Stimulated activated CD4-positive, alpha-beta T cell treated with anti-CD3 and anti-CD28 coated beads, Interleukin-4, amount 100 ng/mL, for 1 hour (primary cell): ENCODE measurements at places on chromosomes 16 and 17.

- DNase-seq: no peak
Observed at GRCh38 chr16:46743232-46743719, 4.9 kb downstream of the MYLK3 start.

- DNase-seq: no peak
Observed at GRCh38 chr16:54655121-54655590, 275.5 kb upstream of the IRX5 start.

DNA sequence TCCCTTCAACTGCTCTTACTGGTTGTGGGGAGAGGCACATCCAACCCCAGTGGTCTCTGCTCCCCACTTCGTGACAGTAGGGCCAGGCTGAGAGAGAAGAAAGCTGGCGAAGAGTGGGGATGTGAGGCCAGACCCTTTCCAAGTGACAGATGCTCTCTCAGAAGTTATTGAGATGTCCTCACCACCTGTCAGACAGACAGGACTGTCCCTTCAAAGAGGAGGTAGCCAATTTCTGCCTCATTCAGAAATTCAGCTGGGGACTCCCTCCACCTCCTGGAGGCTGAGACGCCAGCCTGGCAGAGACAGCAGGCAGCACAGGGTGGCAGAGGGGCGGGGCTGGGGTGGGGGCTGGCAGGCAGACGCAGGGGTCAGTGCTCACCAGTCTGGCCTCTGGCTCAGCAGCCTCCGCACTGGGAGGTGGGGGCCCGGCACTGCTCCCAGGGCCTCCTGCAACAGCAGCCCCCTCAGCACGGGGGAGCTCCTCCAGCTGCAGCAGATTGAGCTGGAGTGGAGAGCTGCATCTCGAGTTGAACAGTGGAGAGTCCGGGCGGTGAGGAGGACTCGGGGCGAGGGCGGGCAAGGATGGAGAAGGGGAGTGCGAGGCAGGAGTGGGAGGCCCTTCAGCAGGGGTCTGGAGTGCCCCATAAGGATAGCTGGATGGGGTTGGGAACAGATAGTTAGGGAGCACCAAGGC, 9.2 kb downstream of the PER1 start:
- DNase-seq: no peak

DNA sequence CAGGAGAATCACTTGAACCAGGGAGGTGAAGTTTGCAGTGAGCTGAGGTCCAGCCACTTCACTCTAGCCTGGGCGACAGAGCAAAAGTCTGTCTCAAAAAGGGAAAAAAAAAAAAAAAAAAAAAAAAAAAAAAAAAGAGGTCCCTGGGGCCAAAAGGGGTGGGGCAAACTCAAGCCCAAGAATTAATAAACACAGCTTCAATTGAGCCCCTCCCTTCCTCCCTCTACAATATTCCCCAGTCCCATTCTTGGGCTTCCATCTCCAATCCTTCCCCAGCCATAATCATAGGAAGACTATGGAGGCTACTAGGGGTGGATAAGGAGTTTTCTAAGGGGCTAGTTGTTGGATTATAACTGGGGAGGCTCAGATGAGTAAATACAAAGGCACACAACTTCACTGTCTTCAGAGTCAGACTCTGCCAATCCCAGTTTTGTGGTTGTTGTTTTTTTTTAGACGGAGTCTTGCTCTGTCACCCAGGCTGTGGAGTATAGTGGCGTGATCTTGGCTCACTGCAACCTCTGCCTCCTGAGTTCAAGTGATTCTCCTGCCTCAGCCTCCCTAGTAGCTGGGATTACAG, 9.5 kb downstream of the CAVIN1 start:
- DNase-seq: no peak

- DNase-seq: no peak
Observed at GRCh38 chr16:57801809-57802340, 416 bp downstream of the KIFC3 start.

DNA sequence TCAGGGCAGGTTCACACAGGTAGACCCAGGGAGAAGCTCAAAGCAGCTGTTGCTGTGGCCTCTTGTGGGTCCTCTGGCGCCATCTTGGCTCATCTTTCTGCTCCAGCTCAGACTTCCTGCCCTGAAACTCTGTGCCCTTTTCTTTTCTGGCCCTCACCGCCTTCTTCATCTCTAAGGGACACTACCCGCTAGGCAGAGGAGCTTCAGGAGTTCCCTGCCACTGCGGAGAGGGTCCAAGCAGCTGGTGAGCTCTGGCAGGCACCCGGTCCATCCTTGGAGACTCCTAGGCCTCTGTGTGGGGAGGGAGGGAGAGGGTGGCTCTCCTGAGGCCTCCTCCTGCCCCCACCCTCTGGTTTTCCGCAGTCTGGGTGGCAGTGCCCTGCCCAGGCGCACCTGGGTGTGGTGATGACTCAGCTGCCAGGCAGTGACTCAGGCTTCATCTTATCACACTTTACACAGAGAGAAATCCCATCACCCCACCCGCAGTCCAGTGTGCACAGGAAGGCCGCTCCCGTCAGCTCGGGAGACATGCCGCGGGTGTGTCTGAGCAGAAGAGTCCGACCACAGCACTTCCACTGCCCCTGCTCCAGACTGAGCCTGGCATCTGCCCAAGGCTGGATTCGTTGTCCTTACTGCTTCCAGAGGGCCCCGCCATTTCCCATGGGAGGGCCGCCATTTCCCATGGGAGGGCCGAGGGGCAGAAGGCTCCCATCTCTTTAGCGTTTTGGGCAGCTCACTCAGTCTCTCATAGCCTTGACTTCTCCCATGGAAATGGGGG, 7.3 kb downstream of the NT5C start:
- DNase-seq: peak; percentile 67

DNA sequence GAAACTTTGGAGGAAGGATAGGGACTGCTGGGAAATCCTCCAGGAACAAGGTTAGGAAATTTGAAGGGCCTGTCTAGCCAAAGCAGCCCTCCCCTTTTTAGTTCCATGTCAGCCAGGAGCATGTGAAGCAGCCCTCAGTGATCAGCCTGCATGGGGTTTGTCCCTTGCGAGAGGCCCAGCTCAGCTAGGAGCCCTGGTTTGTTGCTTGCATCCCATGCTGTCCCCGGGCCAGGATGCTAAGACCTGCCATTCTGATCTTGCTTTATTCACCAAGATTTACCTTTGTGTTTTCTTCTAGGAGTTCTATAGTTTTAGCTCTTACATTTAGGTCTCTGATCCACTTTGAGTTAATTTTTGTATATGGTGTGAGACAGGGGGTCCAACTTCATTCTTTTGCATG, 27.6 kb downstream of the CLUAP1 start:
- no peak for DNase-seq

DNA sequence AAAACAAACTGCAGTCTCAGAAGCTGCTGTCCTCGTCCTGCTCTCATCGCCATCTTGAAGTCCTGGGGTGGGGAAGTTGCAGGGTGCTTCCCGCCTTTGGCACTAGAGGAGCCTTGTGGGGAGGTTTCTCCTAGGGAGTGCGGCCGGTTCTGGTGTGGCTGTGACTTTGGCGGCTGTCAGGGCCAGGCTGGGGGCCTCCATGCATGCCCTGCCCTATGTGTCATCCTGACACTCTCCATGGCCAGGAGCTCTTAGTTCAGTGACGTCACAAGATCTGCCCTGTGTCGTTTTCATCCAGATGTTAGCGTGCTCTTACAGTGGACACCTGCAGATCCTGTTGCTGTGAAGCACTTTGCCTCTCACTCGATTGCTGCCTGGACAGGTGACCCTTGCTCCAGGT, 49.6 kb downstream of the PLD6 start:
- DNase-seq: no peak

- no peak for DNase-seq
Observed at GRCh38 chr17:74080656-74081582, 122.6 kb upstream of the RPL38 start.

DNA sequence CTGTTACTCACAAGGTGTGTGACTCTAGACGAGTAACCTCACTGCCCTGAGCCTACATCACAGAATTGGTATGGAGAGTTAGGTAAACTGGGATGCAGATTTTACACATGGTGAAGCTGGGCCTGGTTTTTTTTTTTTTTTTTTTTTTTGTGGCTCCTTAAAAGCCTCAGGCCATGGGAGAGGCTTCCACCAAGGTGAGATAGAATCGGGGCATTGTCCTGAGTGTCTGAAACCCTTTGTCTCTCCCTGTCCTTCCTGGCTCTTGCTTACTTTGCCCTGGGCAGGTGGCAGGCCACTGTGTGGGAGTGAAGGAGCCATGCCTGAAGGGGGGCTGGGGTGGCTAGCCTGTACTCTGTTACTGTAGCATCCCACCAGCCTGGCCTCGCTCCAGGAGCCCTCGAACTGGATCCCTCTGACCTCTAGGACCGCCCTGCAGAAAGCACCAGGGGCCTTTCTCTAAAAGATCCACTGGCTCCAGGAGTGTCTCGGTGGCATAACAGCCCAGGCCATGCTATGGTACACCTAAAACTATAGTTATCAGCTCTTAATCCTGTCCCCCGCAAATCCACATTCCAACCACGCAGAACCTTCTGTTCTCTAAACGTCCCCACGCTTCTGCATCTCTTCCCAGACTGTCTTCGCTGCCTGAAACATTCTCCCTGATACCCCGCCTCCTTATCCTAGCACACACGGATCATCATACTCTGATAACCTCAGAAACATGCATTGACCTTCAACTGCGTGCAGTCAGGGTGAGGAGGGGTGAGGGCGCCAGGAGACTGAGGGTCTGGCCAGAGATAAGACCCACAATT, 1.7 kb upstream of the SLC13A2 start:
- no peak for DNase-seq

- no peak for DNase-seq
Observed at GRCh38 chr17:65193305-65193704, 56.1 kb downstream of the RGS9 start.

- no peak for DNase-seq
Observed at GRCh38 chr16:55543472-55543871, 23.0 kb upstream of the CAPNS2 start.

GRCh38 chr17:40404003-40404402, 13.7 kb downstream of the TOP2A start:
- DNase-seq: no peak

DNA sequence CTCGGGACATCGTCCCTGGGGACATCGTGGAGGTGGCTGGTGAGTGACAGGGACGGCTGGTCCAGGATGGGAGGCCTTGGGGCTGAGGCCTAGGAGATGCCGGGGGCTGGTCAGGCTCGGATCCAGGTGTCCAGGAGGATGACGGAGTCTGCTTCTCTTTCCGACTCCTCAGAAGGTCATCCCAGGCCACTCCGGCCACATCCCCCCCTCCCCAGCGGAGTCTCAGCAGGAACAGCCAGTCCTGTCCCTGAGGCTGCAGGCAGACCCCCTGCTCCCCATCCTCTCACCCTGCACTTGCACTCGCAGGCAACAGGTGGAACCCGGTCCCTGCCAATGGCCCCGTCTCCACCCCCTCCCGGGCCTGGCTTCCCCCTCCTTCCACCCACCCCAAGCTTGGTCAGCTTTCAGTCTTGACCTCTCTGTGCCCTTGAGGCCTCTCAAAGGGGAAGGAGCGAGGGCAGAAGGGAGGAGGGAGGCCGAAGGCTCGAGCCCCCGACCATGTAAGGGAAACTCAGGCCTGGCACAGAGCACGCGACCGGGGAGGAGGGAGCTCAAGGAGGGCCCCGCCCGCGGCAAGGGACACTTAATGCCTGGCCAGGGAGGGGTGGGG, 4.4 kb downstream of the ATP2A1 start:
- no peak for DNase-seq

GRCh38 chr16:15830832-15831451, 25.9 kb downstream of the MYH11 start:
- no peak for DNase-seq

GRCh38 chr16:69465881-69466280, 41.5 kb downstream of the CYB5B start:
- DNase-seq: no peak

GRCh38 chr17:29885031-29885640, 44.9 kb downstream of the SSH2 start:
- no peak for DNase-seq

DNA sequence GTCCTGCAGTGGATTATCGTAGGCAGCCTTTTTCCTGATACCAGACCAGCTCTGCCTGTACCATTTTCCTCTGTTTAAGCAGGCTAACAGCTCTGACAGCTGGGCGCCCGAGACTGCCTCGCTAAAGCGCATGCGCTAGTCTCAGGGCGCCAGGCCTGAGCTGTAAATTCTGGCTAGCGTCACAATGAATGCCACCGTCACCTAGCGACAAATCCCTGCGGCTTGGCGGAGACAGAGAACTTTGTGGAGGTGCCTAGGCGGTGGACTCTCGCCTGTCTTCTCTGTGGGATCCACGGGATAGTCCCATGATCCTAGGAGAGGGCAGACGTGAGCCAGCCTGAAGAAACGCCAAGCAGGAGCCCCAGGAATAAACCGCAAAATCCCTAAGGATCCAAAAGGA, 573.9 kb downstream of the KCNJ18 start:
- DNase-seq: no peak
